Small intestine (tissue), 16 donors: ENCODE measurements at places on chromosomes 5 and 9. TPM values are rescaled to one million over a fixed set of nuclear protein-coding genes. Genes with fewer than 3 reads are reported as not detected.

DNA sequence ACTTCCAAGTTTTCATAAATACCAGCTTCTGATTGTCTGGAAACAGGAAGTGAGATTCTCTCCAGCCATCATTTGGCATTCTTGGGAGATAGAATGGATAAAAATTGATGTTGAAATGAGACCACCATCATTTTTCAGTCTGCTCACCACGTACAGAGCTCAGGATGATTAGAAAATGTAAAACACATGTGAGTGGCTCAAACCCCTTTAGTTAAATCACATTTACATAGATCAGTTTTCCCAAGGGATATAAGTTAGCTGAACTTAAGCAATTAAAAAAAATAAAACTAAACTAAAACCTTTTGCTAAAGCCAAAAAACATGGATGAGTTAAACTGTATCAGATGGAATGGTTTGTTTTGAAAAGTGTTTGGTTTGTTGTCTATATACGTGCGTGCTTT is 37.1 kb upstream of the GDNF start:
- H3K27me3 ChIP-seq: no peaks in the 10 kb centered on the region
- no peak overlapping the region for H3K4me3 ChIP-seq
- H3K27ac ChIP-seq: no peak overlapping the region
- H3K4me1 ChIP-seq: no peaks in the 10 kb centered on the region

- no peaks in the 10 kb centered on the region for H3K4me1 ChIP-seq
- no peak overlapping the region for H3K27ac ChIP-seq
- H3K4me3 ChIP-seq: no peak overlapping the region
- no peaks in the 10 kb centered on the region for H3K36me3 ChIP-seq
Observed at GRCh38 chr5:52870448-52870847, 82.7 kb downstream of the ITGA1 start.

GRCh38 chr5:124980163-124980941 is 233.9 kb upstream of the ZNF608 start:
- H3K36me3 ChIP-seq: no peaks in the 10 kb centered on the region
- H3K4me1 ChIP-seq: peaks cover 3% of the 10 kb centered on the region
- no peak overlapping the region for H3K4me3 ChIP-seq
- no peak overlapping the region for H3K27ac ChIP-seq

- H3K27ac ChIP-seq: no peak overlapping the region
- no peaks in the 10 kb centered on the region for H3K27me3 ChIP-seq
- DNase-seq: no peak
- no peaks in the 10 kb centered on the region for H3K36me3 ChIP-seq
- no peak overlapping the region for H3K4me3 ChIP-seq
Observed at GRCh38 chr5:61281686-61282085, 50.4 kb upstream of the ZSWIM6 start.

DNA sequence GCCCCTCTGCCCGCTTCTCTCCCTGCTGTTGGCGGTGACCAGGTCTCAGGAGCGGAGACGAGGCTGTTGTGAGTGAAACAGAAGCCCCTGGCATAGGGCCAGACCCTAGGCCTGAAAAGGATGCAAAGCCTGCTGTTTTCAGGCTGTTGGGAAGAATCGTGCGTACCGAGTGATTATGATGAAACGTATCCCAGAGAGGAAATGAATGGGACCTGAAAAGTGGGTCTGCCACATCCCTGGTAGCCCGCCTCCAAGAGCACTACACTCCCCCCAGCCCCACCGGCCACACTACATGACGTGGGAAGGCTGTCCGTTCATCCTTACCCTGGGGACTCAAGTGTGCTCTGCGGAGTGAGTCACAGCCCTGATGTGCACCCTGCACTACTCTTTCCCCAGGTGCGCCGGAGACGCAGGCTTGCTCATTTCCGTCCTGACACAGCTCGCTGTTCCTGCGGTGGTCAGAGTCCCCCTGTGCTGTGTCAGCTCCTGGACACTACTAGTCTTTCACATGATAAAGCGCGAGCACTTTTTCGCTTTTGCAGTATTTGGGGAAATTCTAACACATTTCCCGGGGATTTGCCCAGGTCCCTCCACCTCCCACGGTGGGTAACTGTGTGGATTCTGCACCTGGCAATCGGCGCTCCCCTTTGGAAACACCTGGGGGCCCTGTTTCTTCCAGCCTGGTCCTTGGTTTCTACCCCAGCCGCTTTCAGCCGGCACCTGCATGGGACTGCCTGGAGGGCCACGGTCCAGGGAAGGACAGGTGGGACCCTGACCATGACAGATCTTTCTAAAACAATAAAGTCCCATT is 91.5 kb downstream of the ANKRD33B start:
- no peaks in the 10 kb centered on the region for H3K36me3 ChIP-seq
- no peak overlapping the region for H3K27ac ChIP-seq
- no peaks in the 10 kb centered on the region for H3K27me3 ChIP-seq
- no peak overlapping the region for H3K4me3 ChIP-seq

The LECT2 gene
- polyA plus RNA-seq: not detected

DNA sequence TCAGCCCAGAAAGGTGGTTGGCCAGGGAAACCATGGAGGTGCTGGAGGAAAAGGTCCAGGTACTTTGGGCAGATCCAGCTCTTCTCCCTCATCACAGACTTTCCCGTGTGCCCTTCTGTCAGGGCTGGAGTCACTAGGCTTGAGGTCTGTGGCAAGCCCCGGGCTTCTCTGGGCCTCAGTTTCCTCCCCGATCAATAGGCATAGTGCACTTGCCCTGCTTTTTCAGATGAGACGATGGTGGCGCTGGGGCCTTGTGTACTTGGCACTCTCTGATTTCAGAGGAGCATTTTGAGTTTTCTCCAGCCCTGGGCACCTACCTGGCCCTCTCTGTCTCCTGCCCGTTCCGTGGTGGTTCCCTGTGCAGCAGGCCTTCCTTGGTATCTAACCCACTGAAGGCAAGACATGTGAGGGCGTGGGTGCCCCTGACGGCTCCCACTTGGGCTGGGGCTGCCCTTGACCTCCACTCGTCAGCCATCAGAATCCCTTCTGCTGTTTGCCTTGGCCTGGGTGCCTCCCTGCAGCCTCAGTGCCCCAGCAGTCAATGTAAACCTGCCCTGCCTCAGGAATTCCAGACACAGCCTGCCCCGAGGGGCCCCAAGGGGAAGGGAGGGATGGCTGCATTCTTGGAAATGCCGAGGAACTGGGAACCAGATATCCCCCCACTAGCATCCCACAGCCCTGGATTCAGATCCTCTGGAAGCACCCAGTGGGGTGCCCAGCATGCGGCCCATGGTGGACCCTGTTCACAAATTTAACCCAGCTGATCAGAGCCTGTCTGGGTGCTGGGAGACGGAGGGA is 66.3 kb upstream of the COL5A1 start:
- H3K27ac ChIP-seq: no peak overlapping the region
- H3K4me3 ChIP-seq: no peak overlapping the region
- H3K36me3 ChIP-seq: no peaks in the 10 kb centered on the region
- H3K27me3 ChIP-seq: no peaks in the 10 kb centered on the region

- H3K27ac ChIP-seq: no peak overlapping the region
- no peak for DNase-seq
- H3K36me3 ChIP-seq: no peaks in the 10 kb centered on the region
- H3K4me3 ChIP-seq: no peak overlapping the region
- no peaks in the 10 kb centered on the region for H3K27me3 ChIP-seq
- H3K4me1 ChIP-seq: no peaks in the 10 kb centered on the region
Observed at GRCh38 chr5:170537451-170538095, 33.8 kb downstream of the KCNIP1 start.

- H3K4me1 ChIP-seq: no peaks in the 10 kb centered on the region
- no peak overlapping the region for H3K27ac ChIP-seq
- no peak for DNase-seq
Observed at GRCh38 chr5:170562166-170562874, 58.5 kb downstream of the KCNIP1 start.

The RPL37 gene
- 1,895 TPM for polyA plus RNA-seq

The KCNN2 gene
- 0.18 TPM for polyA plus RNA-seq

- no peak overlapping the region for H3K4me3 ChIP-seq
- no peak overlapping the region for H3K27ac ChIP-seq
- no peaks in the 10 kb centered on the region for H3K4me1 ChIP-seq
- H3K36me3 ChIP-seq: no peaks in the 10 kb centered on the region
- DNase-seq: no peak
Observed at GRCh38 chr9:125258832-125259534, 2.6 kb upstream of the GAPVD1 start.

- no peaks in the 10 kb centered on the region for H3K4me1 ChIP-seq
- H3K27ac ChIP-seq: peak overlapping the region; percentile 47
- no peak for DNase-seq
- no peaks in the 10 kb centered on the region for H3K27me3 ChIP-seq
- H3K36me3 ChIP-seq: peaks cover 33% of the 10 kb centered on the region
Observed at GRCh38 chr5:177600508-177601018, 631 bp downstream of the B4GALT7 start.

The ZBTB26 gene
- 10.5 TPM for polyA plus RNA-seq

The PPP3R2 gene
- not detected for polyA plus RNA-seq

GRCh38 chr9:15361737-15362136 is 54.7 kb upstream of the TTC39B start:
- H3K4me1 ChIP-seq: no peaks in the 10 kb centered on the region
- H3K27me3 ChIP-seq: no peaks in the 10 kb centered on the region
- H3K36me3 ChIP-seq: no peaks in the 10 kb centered on the region
- no peak for DNase-seq
- no peak overlapping the region for H3K27ac ChIP-seq

The FGF10 gene
- polyA plus RNA-seq: 0.81 TPM

The IL5 gene
- polyA plus RNA-seq: not detected

The ACOT12 gene
- 0.31 TPM for polyA plus RNA-seq

The ELAVL2 gene
- not detected for polyA plus RNA-seq

- H3K36me3 ChIP-seq: no peaks in the 10 kb centered on the region
- no peaks in the 10 kb centered on the region for H3K27me3 ChIP-seq
- no peak for DNase-seq
- no peak overlapping the region for H3K4me3 ChIP-seq
- no peak overlapping the region for H3K27ac ChIP-seq
Observed at GRCh38 chr5:103847060-103847459, 284.5 kb upstream of the NUDT12 start.
